ENCODE measurements at places on chromosomes 11 and 22.

DNA sequence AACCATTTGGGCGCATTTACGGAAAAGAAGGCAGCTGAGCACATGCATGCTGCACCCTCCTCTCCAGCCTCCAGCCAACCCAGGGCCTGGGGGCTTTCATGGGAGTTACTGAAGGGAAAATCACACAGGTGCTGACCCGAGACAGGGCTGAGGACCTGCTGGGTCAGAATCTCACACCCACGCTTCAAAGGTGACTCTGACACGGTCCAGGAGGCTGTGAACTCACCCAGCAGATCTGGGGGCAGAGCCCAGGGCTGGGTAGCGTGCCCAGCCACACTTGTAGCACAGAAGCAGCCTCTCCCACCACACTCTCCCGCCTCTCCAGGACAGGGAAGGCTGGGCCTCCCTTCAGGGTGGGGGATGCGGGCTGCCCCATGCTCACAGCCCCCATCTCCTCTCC, 347.6 kb downstream of the CTTN start:
- DNase-seq: no peak

DNA sequence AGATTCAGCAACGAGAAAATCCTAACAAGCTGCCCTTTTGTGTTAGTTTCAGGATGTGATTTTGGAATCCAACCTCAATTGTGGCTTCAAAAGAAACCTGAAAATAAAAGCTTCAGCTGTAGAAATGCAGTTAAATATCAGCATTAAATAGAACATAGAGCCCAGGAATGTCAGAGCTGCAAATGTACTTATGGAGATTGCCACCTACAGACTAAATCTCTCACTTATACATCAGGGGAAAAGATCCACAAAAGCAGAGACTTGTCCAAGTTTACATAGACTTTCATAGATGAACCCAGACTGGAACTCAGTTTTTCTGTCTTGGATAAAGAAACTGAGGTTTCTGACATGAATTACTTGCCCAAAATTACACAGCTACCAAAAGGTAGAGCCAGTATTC, 446.6 kb downstream of the DLG2 start:
- DNase-seq: no peak

DNA sequence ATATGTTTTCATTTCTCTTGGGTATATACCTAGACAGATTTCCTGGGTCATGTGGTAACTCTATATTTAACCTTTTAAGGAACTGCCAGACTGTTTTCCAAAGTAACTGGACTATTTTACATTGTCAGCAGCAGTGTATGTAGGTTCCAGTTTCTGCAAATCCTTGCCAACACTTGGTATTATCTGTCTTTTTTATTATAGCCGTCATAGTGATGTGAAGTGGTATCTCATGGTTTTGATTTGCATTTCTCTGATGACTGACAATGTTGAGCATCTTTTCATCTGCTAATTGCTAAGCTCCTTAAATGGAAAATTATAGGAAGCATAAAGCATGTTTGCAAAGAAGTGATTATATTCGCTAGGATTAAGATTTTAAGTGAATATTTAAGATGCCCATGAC, 13.9 kb downstream of the NNMT start:
- no peak for DNase-seq

GRCh38 chr11:12276356-12276755, 101.0 kb upstream of the PARVA start:
- DNase-seq: no peak

DNA sequence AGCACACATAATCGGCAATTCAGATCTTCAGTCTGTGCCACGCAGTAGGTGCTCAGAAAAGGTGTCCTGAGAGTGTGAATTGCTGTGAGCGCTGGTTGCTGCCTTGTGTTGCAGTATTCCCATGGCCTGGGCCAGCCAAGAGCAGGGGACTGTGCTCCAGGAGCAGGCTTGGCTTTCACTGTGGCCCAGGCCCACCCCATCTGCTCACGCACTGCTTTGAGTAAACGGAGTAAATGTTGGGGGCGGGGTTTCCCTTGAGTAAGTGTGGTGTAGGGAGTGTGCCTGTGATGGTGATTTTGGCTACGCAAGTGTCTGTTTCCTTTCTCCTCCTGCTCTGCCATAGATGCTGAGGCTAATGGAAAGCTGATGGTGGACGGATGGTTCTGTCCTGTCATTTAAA, 2.3 kb downstream of the CTTN start:
- DNase-seq: no peak

DNA sequence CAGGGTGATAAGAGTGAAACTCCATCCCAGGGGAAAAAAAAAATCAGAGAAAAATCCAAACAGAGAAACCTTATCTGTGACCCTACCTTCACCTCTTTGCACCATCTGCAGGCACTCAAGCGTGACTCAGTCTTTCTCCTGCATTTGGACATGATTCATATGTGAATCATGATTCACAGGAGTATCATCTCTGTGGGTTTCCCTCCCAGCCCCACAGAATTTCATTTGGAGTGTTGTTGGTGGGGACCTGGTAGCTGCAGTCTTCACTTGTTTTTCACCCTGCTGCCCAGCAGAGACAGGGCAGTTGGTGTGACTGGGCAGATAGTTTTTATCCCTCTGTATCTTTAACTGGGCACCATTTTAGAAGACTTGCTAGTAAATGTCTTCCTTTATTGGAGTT, 75.7 kb downstream of the DEPDC5 start:
- peak; percentile 21 for DNase-seq

GRCh38 chr22:22867996-22868715, 19.5 kb upstream of the IGLL5 start:
- no peak for DNase-seq

DNA sequence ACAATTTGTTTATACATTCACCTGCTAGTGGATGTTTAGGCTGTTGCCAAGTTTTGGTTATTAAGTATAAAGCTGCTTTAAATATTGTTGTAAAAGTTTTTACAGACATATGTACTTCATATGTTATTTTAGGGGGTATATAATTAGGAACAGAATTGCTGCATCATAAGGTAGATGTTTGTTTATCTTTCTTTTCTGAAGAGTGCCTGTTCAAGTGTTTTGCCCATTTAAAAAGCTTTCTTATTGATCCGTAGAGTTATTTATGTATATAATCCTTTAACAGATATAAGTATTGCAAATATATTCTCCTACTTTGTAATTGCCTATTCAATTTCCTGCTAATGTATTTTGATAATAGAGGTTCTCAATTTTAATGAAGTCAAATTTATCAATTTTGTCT, 11.3 kb upstream of the CCDC81 start:
- DNase-seq: no peak

- no peak for DNase-seq
Measured at GRCh38 chr11:92473736-92474135, 249.1 kb downstream of the FAT3 start.

- no peak for DNase-seq
Measured at GRCh38 chr11:27443746-27444507, 28.7 kb downstream of the LGR4 start.

GRCh38 chr11:115263799-115264656, 240.2 kb downstream of the CADM1 start:
- no peak for DNase-seq

DNA sequence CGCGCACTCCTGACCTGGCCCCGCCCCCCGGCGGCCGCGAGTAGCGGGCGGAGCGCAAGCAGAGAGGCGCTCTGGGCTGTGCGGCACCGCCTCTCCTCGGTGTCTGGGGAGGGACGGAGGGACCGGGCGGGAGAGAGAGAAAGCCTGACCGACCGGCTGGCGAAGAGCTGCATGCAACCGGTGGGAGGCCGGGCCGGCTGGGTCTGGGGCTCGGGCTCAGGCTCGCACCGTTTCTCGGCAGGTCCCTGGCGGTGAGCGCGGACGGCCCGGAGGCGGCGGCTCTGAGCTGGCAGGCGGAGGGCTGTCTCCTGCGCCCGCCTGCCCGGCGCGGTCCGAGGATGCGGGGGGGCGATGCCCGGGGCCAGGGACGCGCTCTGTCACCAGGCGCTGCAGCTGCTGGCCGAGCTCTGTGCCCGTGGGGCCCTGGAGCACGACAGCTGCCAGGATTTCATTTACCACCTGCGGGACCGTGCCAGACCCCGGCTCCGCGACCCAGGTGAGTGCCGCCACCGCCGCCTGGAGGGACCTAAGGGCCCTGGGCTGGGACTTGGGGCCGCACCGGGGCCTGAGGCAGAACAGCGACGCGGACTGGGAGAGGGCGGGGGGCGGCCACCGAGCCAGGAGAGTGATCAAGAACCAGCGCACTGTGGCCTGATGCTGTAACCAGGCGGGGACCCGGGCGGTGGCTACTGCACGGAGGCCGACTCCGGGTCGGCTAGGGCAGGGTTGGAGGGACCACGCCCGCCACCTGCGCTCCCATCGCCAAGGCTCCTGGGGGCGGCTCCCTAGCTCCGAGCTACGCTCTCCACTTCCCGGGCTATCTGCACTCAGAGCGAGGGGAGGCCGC, at the start of gene SYT9:
TSS of gene SYT9 (plus strand) at position 69 of the 847 bp plus-strand sequence. CDS start at position 352, 283 bp downstream.
- no peak for DNase-seq

DNA sequence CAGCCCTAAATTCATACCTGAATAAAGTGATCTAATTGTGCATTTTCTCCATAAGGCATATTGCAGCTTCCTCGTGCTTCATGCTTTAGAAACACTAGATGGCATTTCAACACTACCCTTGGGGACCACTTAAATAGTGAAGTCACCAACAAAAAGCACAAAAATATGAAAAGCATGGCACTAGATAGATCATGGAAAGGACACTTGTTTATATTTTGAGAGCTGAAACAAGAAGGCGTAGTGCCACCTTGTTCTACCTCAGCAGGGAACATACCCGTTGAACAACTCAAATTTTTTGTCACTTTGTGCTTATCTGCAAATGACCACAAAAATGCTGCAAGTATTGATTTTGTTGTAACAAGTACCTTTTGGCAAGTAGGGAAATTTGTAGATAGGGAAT, 8.6 kb downstream of the TBCEL start:
- no peak for DNase-seq

GRCh38 chr11:57513911-57514537, 1.5 kb downstream of the SLC43A1 start:
- DNase-seq: no peak

DNA sequence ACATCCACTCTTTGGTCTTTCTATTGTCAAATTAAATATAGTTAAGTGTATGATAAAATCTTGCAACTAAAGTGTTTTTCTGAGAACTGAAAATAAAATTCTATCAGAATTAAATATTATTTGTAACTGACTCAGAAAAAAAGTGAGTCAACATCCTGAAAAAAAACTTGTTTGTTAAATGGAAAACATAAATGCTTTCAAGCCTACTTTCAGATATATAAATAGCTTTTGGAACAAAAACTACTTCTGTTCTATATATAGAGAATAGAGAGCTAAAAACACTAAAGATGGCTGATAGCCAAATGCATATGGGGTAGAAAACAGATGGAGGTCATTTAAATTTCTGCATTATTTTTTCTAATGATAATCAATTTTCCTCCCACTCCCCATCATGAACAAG, 61.8 kb downstream of the PIK3C2A start:
- no peak for DNase-seq

DNA sequence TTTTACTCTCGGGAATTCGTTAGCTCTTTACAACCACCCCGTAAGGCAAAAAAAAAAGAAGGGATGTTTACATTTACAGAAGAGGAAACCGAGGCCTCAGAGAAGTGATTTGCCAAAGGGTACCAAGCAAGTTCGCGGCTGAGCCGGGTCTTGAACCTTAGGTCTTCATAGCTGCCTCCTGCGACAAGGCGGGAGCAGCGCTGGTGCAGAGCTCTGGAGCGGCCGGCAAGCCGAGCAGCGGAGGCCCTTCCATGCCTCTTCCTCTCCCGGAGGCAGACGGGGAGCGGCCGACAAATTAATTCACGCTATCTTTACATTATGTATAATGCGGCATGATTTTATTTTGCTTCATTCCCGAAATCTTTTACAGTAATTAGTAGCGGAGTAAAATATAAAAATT, 536.3 kb downstream of the INSC start:
- no peak for DNase-seq

GRCh38 chr11:110092515-110093406, at the start of gene ZC3H12C:
Gene ZC3H12C, plus strand, starts transcription at chr11:110093392. Its CDS starts 20 bp downstream, at chr11:110093412.
- no peak for DNase-seq

- DNase-seq: no peak
Measured at GRCh38 chr22:48804811-48805301, 1022.8 kb downstream of the BRD1 start.

- no peak for DNase-seq
Measured at GRCh38 chr11:125445731-125446130, 50.3 kb downstream of the FEZ1 start.

DNA sequence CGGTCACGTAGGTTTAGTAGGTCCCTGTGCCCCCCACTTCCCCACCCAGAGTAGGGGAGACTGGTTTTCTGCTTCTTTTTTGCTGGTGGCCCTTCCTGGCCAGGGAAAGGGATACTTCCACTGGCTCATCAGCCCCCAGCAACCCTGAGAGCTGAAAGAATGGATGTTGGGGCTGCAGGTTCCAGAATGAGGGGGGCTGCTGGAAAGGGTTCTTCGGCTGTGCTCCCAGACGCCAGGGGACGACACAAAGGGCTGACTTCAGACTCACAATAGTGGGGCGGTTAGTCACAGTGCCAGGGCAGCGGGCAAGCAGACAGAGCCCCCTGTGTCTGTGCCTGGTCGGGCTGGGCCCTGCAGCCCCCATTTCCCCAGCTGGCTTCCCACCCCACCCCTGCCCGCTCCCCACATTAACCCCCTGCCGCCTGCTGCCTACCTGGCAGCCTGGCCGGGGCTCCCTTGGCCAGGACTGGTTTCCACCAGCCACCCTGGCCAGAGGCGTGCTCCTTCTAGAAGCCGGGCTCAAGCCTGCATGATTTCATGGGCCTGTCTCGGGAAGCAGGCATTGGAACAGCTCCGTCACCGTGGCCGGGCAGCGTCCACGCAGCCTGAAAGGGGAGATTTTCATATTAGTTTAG, 79.1 kb upstream of the WNT7B start:
- DNase-seq: no peak

GRCh38 chr11:2771758-2772466, 72.1 kb upstream of the KCNQ1OT1 start:
- DNase-seq: no peak

DNA sequence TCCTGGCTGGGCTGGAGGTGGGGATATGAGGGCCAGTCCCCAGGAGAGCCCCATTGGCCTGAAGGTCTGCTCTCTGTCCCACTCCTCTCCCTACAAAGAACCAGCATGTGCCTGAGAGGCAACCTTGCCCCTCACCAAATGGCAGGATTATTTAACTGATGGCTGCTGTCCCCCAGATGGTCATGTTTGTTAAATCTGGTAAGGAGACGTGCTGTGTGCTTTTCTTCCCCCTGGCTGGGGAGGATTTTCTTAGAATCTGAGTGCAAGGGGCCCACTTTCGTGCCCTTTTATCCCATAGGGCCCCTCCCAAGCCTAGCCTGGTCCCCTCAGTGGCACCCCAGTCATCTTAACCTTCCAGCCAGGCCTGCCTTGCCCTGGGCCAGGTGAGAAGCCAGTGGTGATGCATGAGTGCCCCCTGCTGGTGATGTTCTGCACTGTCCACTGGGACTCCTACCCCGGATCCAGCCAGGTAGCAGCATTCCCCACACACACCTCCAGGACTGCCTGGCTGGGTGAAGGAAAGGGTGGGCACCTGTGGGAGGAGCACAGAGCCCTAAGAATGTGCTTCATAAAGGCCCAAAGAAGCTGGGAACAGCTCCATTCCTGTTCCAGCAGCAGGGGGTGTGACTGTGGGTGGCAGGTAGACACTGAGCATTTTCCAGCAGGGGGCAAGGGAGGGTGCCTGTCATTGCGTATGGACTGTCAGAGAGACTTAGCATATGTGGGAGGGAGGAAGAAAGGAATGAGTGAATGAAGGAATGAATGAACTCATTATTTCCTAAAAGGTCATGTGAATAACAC, 28.9 kb downstream of the MFNG start:
- peak; percentile 74 for DNase-seq

GRCh38 chr22:40509401-40510134, 127.0 kb downstream of the MRTFA start:
- no peak for DNase-seq
